ENCODE measurements at places on chromosomes 7 and 10. TPM values are rescaled to one million over a fixed set of nuclear protein-coding genes. Genes with fewer than 3 reads are reported as not detected.

GRCh38 chr10:110458266-110458920 is 39.3 kb upstream of the DUSP5 start:
- no peak overlapping the region for H3K4me3 ChIP-seq
- no peaks in the 10 kb centered on the region for H3K4me1 ChIP-seq
- no peaks in the 10 kb centered on the region for H3K27me3 ChIP-seq
- H3K36me3 ChIP-seq = no peaks in the 10 kb centered on the region

GRCh38 chr7:55774327-55775050 is 88.1 kb downstream of the SEPTIN14 start:
- no peak overlapping the region for H3K27ac ChIP-seq
- no peak overlapping the region for H3K4me3 ChIP-seq
- H3K4me1 ChIP-seq = no peaks in the 10 kb centered on the region
- peaks cover 7% of the 10 kb centered on the region for H3K36me3 ChIP-seq
- DNase-seq = no peak

- DNase-seq = no peak
- H3K4me1 ChIP-seq = no peaks in the 10 kb centered on the region
- no peak overlapping the region for H3K4me3 ChIP-seq
- no peak overlapping the region for H3K27ac ChIP-seq
These were observed 17.3 kb downstream of the SRGN start for GRCh38 chr10:69104994-69105790.

GRCh38 chr7:108533712-108534111 is 7.8 kb upstream of the PNPLA8 start:
- H3K4me3 ChIP-seq = no peak overlapping the region
- H3K4me1 ChIP-seq = no peaks in the 10 kb centered on the region
- H3K36me3 ChIP-seq = no peaks in the 10 kb centered on the region
- H3K27ac ChIP-seq = no peak overlapping the region
- H3K27me3 ChIP-seq = no peaks in the 10 kb centered on the region

ARMC3 gene
- polyA plus RNA-seq = not detected

GRCh38 chr7:13188236-13188805 is 500.9 kb downstream of the ARL4A start:
- no peaks in the 10 kb centered on the region for H3K4me1 ChIP-seq
- no peak overlapping the region for H3K4me3 ChIP-seq
- DNase-seq = no peak
- H3K27me3 ChIP-seq = no peaks in the 10 kb centered on the region

CNTNAP2 gene
- polyA plus RNA-seq = not detected

GRCh38 chr10:8301831-8302230 is 247.3 kb downstream of the GATA3 start:
- no peaks in the 10 kb centered on the region for H3K4me1 ChIP-seq
- no peak overlapping the region for H3K27ac ChIP-seq
- no peak overlapping the region for H3K4me3 ChIP-seq
- no peaks in the 10 kb centered on the region for H3K27me3 ChIP-seq

- H3K27me3 ChIP-seq = peaks cover 58% of the 10 kb centered on the region
- H3K4me1 ChIP-seq = no peaks in the 10 kb centered on the region
- H3K4me3 ChIP-seq = peak within 1 kb of the TSS; percentile 76
- DNase-seq = peak; percentile 57
- H3K36me3 ChIP-seq = no peaks in the 10 kb centered on the region
- peak within 1 kb of the TSS; percentile 62 for H3K27ac ChIP-seq
These were observed at the start of gene ICA1 for GRCh38 chr7:8261711-8262695. Gene ICA1, minus strand, starts transcription at chr7:8262167. Its CDS starts 26,241 bp downstream, at chr7:8235926.

CTTNBP2 gene
- 0.38 TPM for polyA plus RNA-seq

DNA sequence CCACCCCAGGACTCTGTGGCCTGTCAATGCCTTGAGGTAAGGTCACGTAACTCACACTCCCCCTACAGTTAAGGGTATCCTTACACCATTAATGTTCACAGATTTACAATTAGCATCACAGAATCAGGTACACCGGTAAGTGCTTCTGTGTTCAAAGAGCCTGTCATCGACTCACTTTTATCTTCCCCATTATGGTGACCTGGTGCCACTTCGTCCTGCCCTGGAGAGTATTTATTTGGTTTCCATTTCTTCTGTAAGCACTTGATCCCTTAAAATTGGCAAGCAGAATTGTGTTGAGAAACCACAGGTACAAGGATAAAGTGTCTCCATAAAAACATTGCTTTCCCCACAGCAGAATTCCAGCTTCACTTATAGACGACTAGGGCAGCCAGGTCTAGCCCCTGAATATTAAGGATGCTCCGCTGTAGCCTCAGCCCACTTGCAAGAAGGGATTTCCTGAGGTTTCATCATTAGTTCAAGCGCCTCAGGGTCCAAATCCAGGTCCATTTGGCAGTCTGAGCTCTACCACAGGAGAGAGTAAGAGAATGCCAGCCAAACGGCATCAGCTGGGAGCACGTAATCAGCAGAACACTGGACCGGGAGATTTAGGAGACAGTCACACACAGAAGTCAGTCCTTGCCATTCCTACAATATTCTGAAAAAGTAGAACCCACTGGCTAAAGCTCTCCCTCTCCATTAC is 10.1 kb downstream of the ATXN7L1 start:
- peaks cover 10% of the 10 kb centered on the region for H3K4me1 ChIP-seq
- no peaks in the 10 kb centered on the region for H3K36me3 ChIP-seq
- no peaks in the 10 kb centered on the region for H3K27me3 ChIP-seq

GRCh38 chr10:129448086-129448485 is 19.0 kb upstream of the MGMT start:
- no peak overlapping the region for H3K4me3 ChIP-seq
- H3K27me3 ChIP-seq = no peaks in the 10 kb centered on the region
- no peaks in the 10 kb centered on the region for H3K4me1 ChIP-seq
- no peaks in the 10 kb centered on the region for H3K36me3 ChIP-seq

PIK3CG gene
- 0.16 TPM for polyA plus RNA-seq

- no peaks in the 10 kb centered on the region for H3K4me1 ChIP-seq
- H3K36me3 ChIP-seq = no peaks in the 10 kb centered on the region
- DNase-seq = no peak
- no peak overlapping the region for H3K27ac ChIP-seq
- peak overlapping the region; percentile 15 for H3K4me3 ChIP-seq
These were observed 172.3 kb downstream of the CACNB2 start for GRCh38 chr10:18312374-18313139.

- no peak for DNase-seq
- H3K4me3 ChIP-seq = no peak overlapping the region
- no peak overlapping the region for H3K27ac ChIP-seq
- no peaks in the 10 kb centered on the region for H3K36me3 ChIP-seq
These were observed 72.3 kb downstream of the CHCHD3 start for GRCh38 chr7:133009426-133010252.

GRCh38 chr10:131211146-131211545 is 100.4 kb downstream of the TCERG1L start:
- no peaks in the 10 kb centered on the region for H3K36me3 ChIP-seq
- no peak for DNase-seq
- no peak overlapping the region for H3K27ac ChIP-seq
- H3K4me1 ChIP-seq = no peaks in the 10 kb centered on the region
- H3K4me3 ChIP-seq = no peak overlapping the region

MYH16 gene
- not detected for polyA plus RNA-seq

- no peak for DNase-seq
- peaks cover 3% of the 10 kb centered on the region for H3K27me3 ChIP-seq
- no peaks in the 10 kb centered on the region for H3K4me1 ChIP-seq
- H3K36me3 ChIP-seq = no peaks in the 10 kb centered on the region
These were observed 118.2 kb upstream of the C7orf33 start for GRCh38 chr7:148472406-148472805.

DNA sequence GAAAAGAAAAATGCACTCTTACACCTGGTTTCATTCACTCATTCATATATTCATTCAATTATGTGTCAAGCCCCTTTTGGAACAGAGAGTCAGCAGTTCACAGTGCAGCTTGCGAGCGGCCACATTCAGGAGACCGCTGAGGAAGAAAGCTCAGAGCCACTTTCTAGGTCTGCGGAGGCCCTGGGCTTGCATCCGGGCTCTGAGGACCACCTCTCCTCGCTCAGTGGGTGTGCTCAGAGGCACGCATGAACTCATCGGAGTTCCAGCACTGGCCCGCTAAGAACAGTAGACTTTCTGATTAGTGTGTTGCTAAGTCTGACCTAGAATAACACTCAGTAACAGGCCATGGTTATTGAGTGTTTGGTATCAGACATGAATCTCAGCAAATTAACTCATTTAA is 1.8 kb upstream of the FAM107B start:
- no peak overlapping the region for H3K27ac ChIP-seq
- no peak overlapping the region for H3K4me3 ChIP-seq
- no peaks in the 10 kb centered on the region for H3K27me3 ChIP-seq
- no peaks in the 10 kb centered on the region for H3K36me3 ChIP-seq
- DNase-seq = no peak

DNA sequence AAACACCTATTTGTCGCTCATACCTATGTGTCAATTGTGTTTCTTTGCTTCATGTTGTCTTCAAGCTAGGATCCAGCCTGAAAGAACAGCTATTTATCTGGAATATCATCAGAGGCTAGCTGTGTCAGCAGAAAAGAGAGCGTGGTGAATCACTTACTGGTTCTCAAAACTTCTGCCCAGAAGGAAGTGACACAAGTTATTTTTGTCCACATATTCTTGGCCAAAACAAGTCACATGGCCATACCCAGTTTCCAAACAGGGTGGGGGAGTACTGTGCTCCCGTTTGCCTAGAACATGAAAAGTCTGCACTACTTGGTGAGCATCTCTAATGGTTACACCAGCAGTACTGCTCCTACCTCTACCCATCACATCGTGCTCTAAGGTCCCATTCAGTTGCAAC is 160.9 kb upstream of the CSTF2T start:
- H3K36me3 ChIP-seq = no peaks in the 10 kb centered on the region
- peak overlapping the region; percentile 78 for H3K27ac ChIP-seq
- peaks cover 33% of the 10 kb centered on the region for H3K4me1 ChIP-seq
- H3K4me3 ChIP-seq = no peak overlapping the region
- DNase-seq = no peak

GRCh38 chr7:40283391-40283790 is 148.6 kb downstream of the SUGCT start:
- no peak overlapping the region for H3K27ac ChIP-seq
- H3K4me1 ChIP-seq = no peaks in the 10 kb centered on the region
- no peak overlapping the region for H3K4me3 ChIP-seq
- DNase-seq = no peak

DNA sequence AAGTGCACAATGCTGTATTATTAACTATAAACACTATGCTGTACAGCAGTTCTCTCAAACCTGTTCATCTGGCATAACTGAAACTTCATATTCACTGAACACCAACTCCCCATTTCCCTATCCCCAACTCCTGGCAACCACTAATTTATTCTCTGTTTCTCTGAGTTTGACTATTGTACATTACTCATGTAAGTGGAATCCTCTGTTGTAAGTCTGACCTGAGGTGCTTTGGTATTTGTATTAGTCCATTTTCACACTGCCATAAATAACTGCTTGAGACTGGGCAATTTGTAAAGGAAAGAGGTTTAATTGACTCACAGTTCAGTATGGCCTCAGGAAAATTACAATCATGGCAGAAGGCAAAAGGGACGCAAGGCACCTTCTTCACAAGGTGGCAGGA is 266.3 kb downstream of the PPP1R3A start:
- no peak overlapping the region for H3K4me3 ChIP-seq
- no peak for DNase-seq
- H3K27ac ChIP-seq = no peak overlapping the region
- no peaks in the 10 kb centered on the region for H3K4me1 ChIP-seq
- no peaks in the 10 kb centered on the region for H3K27me3 ChIP-seq
- no peaks in the 10 kb centered on the region for H3K36me3 ChIP-seq

DNA sequence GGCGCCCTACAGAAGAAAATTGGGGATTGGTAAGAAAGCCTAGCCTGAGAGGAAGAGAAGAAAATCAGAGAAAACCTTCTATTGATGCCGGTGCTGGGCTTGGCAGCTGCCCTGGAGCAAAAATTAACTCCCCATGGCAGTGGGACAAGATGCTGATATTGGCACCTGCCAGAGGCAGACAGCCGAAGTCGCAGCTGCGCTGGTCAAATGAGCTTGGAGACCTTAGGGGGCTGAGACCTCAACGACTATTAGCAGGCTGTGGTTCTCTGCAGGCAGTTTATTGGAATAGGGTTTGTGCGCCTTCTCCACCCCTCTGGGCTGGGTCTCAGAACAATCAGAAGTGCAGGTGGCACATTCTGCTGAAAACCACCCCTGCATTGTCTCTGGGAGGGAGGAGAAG is 213.7 kb downstream of the GFRA1 start:
- no peak overlapping the region for H3K4me3 ChIP-seq
- no peaks in the 10 kb centered on the region for H3K27me3 ChIP-seq
- H3K36me3 ChIP-seq = no peaks in the 10 kb centered on the region
- H3K4me1 ChIP-seq = no peaks in the 10 kb centered on the region
- H3K27ac ChIP-seq = no peak overlapping the region

CALHM3 gene
- not detected for polyA plus RNA-seq

- H3K4me3 ChIP-seq = no peak overlapping the region
- H3K4me1 ChIP-seq = no peaks in the 10 kb centered on the region
- no peaks in the 10 kb centered on the region for H3K36me3 ChIP-seq
- peak overlapping the region; percentile 25 for H3K27ac ChIP-seq
- DNase-seq = peak; percentile 29
These were observed 25.8 kb downstream of the TMEM254 start for GRCh38 chr10:80104066-80104926.

DNA sequence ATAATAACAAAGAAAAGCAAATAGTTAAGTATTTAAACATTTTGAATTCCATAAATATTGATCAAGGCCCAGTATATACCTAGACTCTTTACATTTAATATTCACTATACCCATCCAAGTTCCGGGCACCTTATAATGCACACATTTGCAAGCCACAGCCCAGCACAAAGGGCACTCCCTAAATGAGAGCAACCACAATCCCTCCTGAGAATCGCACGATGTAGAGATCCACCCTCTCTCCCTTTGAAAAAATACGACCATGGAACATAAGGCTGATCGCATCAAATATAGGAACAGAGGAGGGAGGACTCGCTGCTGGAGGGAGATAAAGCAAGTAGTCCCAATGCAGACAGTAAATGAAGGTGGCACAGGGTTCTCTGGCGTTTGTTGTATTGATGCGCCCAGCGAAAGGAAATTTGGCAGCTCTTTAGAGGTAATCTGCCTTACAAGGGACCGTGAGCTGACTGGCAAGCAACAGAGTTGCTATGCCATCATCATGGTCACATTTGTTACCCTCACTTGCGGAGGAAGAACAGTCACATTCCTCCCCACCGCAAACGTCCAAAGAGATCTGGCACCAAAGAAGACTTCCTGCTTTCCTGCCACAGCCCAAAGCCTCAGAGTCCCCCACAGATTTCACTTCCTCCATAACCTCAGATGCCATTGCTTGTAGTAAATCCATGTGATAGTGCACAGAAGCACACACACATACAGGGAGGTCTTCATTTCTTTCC is 16.1 kb upstream of the TAS2R40 start:
- no peak overlapping the region for H3K4me3 ChIP-seq
- H3K4me1 ChIP-seq = no peaks in the 10 kb centered on the region
- no peak for DNase-seq
- no peak overlapping the region for H3K27ac ChIP-seq
- no peaks in the 10 kb centered on the region for H3K36me3 ChIP-seq
- peaks cover 2% of the 10 kb centered on the region for H3K27me3 ChIP-seq

DNA sequence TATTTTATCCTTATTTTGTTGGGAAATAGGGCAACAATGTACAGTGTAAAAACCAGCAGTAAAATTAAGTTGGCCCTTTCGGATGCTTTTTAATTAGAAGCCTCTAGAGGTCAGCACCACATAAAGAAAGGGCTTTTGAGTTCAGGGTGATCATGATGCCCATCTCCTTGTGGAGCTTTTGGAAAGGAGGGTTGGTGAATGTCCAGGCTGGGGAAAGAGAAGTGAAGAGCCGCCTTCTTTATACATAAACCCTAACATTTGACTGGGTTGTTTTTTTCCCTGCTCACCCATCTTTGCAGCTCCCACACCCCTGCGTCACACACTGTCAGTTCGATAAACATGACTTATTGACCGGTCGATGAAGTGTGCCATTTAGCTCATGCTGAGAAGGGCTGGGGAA is 29.8 kb downstream of the MTURN start:
- no peaks in the 10 kb centered on the region for H3K27me3 ChIP-seq
- no peak overlapping the region for H3K27ac ChIP-seq
- H3K4me3 ChIP-seq = no peak overlapping the region
- no peak for DNase-seq

Measured in psoas muscle (tissue), 8 donors.